ENCODE measurements at places on chromosomes 3 and 15. TPM values are rescaled to one million over a fixed set of nuclear protein-coding genes. Genes with fewer than 3 reads are reported as not detected.

The TMEM89 gene
- total RNA-seq, result not detected

The GTF2A2 gene
- total RNA-seq, result 132 TPM

The AGBL1 gene
- not detected for total RNA-seq

The FBXO40 gene
- total RNA-seq, result not detected

The SLC7A14 gene
- total RNA-seq, result not detected

The TMEM87A gene
- total RNA-seq, result 57.2 TPM

The EFCAB12 gene
- total RNA-seq, result 0.05 TPM

The LYZL4 gene
- total RNA-seq, result not detected

The NOX5 gene
- not detected for total RNA-seq

The HESX1 gene
- total RNA-seq, result not detected

The IL17RC gene
- total RNA-seq, result 50.6 TPM

The CNOT10 gene
- total RNA-seq, result 44.8 TPM

The GNAT1 gene
- not detected for total RNA-seq

The NME9 gene
- not detected for total RNA-seq

The CLRN1 gene
- not detected for total RNA-seq

The DGKG gene
- total RNA-seq, result 10.1 TPM

The P2RY13 gene
- total RNA-seq, result not detected

The LRTM1 gene
- not detected for total RNA-seq

The MBD4 gene
- 63.3 TPM for total RNA-seq

The THPO gene
- total RNA-seq, result 0.43 TPM

The OR5K2 gene
- not detected for total RNA-seq

The SKOR1 gene
- not detected for total RNA-seq

The WDR93 gene
- not detected for total RNA-seq

The CDHR4 gene
- total RNA-seq, result not detected

The SLC22A13 gene
- not detected for total RNA-seq

The RTP1 gene
- not detected for total RNA-seq

The PIF1 gene
- total RNA-seq, result 15.1 TPM

The GREM1 gene
- not detected for total RNA-seq

The PIGZ gene
- total RNA-seq, result 3.2 TPM
